ENCODE measurements at places on chromosomes 1 and 21.

DNA sequence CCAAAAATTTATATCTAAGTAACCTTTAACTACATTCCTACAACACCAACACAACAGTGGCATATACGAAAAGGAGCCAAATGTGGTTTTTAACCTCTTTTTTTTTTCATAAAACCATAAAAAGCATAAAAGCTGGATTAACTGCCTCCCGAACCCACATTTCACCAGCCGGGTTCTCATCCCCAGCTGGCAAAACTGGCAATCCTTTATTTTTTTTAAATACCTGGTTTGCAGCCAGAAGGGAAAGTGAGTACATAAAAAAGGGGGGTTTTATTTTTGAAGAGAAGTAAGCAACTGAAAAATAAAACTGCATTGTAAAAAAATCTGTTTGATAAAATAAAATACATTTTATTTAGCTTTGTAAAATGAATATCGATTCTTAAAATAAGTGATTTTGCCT, 295.4 kb downstream of the AKT3 start:
- H3K27me3 ChIP-seq = no peaks in the 10 kb centered on the region
- H3K27ac ChIP-seq = no peak overlapping the region
- peak; percentile 1 for DNase-seq
- H3K36me3 ChIP-seq = no peaks in the 10 kb centered on the region
- no peaks in the 10 kb centered on the region for H3K4me1 ChIP-seq

DNA sequence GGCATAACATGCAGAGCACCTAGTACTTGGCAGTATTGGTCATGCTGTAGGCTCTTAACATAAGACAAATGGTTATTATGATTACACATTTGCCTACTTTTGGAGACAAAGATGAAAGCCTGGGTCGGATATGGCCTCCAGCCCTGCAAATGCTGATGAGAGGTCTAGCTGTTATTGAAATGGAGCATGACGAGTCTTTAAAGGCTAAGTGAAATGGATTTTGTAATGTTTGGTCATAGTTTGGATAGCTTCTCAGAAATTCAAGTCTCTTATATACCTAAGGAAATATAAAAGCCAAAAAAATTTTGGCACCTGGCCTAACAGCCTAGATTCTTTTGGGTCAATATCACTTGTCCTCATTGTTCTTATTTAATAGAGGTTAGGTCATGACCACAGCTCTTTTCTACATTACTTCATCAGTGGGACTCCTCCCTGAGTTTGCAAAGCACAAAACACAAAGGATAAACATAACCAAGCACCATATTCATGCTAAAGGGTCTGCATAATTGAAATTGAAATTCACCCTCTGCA, 69.2 kb upstream of the WLS start:
- no peak overlapping the region for H3K27ac ChIP-seq
- no peak overlapping the region for H3K4me3 ChIP-seq
- peak; percentile 45 for DNase-seq
- H3K36me3 ChIP-seq = no peaks in the 10 kb centered on the region
- no peaks in the 10 kb centered on the region for H3K27me3 ChIP-seq

DNA sequence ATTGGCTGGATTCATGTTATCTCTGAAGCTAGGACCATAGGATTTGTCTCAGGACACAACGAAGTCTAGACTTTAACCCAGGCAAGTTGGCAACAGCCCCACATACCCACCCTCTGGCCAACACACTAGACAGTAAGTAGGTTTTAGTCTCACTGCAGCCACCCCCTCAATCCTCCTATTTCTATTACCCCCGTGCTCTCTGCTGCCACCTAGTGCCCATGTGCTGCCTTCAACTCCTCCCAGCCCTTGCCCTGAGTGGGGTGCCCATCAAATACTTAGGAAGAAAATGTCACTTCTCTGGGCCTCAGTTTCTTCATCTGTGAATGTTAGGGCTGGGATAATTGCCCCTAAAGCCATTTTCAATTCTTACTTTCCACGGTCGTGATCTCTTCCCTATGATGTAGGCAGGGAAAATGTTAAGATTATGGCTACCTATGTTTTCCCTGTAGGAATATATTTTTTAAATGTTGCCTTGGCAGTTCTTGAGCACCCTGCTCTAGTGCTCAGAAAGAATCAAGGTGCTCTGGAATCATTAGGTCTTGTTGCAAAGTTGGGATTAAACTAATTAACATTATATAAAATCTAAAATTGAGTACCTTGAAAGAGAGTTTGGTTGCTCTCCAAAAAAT, 213.0 kb downstream of the LMX1A start:
- no peaks in the 10 kb centered on the region for H3K36me3 ChIP-seq
- no peak overlapping the region for H3K27ac ChIP-seq
- no peak for DNase-seq
- H3K4me1 ChIP-seq = no peaks in the 10 kb centered on the region
- no peak overlapping the region for H3K4me3 ChIP-seq

DNA sequence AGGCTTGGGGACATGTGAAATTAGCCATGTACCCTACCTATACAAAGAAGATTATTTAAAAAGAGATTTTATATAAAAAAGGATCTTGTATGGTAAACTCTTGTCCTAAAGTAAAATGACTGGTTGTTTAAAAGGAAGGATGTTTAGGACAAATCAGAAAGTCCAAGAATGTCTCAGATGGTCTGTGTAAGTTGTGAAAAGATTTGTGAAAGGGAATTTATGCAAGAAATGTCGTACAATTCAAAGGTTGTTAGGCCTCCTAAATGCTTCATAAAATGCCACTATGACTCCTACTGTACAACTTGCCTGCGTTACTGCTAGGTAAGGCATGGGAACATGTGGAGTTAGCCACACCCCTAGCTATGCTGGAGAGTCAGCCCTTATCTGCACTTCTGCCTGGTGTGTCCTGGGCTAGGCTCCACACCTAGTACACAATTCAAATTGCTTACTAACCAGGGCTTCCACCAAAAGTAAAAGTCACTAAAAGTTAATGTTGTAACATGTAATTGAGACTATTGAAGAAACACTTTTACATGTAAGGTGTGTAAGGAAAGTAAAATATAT, 19.7 kb downstream of the PRDX6 start:
- H3K36me3 ChIP-seq = no peaks in the 10 kb centered on the region
- H3K4me3 ChIP-seq = no peak overlapping the region
- no peaks in the 10 kb centered on the region for H3K27me3 ChIP-seq
- no peak for DNase-seq

GRCh38 chr1:41856944-41857285, 61.8 kb downstream of the HIVEP3 start:
- H3K4me3 ChIP-seq = no peak overlapping the region
- peaks cover 9% of the 10 kb centered on the region for H3K4me1 ChIP-seq
- H3K27me3 ChIP-seq = no peaks in the 10 kb centered on the region
- peak; percentile 54 for DNase-seq
- no peaks in the 10 kb centered on the region for H3K36me3 ChIP-seq

- no peak overlapping the region for H3K27ac ChIP-seq
- H3K27me3 ChIP-seq = no peaks in the 10 kb centered on the region
- no peak overlapping the region for H3K4me3 ChIP-seq
- H3K36me3 ChIP-seq = no peaks in the 10 kb centered on the region
- no peaks in the 10 kb centered on the region for H3K4me1 ChIP-seq
These were observed 596.3 kb downstream of the KIF26B start for GRCh38 chr1:245751116-245751515.

DNA sequence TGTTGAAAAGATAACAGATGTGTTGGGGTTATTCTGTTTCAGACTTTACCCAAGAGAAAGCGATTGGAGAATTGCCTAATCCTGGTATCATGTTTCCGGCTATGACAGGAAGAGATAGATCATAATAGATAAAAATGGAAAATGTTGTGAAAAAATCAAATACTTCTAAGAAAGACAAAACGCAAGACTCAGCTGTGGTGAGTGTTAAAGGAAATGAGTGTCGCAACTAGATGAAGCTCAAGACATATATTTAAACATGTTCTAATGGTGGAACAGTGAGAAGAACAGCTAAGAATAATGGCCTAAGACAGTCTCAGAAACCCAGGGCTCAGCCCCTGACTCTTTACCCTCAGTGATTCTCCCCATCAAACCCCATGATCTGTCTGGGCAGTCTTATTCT, 426.7 kb upstream of the RUNX1 start:
- no peaks in the 10 kb centered on the region for H3K36me3 ChIP-seq
- no peak overlapping the region for H3K4me3 ChIP-seq
- H3K4me1 ChIP-seq = no peaks in the 10 kb centered on the region
- no peaks in the 10 kb centered on the region for H3K27me3 ChIP-seq

DNA sequence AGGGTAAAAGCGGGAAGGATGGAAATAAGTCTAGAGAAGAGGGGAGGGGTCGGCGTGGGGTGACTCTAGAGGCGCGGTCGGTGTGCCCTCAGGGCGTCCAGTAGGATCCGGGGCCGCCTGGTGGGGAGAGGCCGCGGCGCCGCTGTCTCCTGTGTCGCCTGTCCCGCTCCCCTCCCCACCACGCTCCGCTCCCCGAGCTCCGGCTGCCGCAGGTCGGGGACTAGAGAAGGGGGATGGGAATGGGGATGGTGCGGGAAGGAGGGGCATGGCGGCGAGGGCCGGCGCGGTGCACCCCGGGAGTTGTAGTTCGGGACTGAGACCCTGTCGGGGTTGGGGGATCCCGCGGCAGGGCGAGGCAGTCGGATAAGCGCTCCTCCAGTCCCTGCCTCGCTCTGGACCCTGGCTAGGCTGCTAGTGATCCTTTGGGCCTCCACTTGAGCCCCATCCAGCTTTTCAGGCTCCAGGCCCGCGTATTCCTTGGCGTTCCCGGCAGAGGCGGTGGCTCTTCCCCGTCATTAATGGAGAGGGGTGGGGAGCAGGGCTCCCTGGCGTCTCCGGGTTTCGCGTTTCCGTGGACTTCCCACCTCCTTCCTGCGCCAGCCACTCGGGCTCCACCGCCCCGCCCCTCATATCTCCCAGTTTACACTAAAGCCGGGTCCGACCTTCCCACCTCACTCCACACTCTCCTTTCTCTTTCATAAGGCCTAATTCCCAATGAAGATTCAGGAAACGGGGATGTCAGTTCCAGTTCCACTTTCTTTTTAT, at the start of gene ENTREP3:
TSS of gene ENTREP3 (minus strand) at position 241 of the 765 bp plus-strand sequence. CDS start 606 bp downstream, outside the sequence.
- peak within 1 kb of the TSS; percentile 94 for H3K4me3 ChIP-seq
- peak within 1 kb of the TSS; percentile 100 for H3K27ac ChIP-seq
- no peaks in the 10 kb centered on the region for H3K27me3 ChIP-seq
- H3K36me3 ChIP-seq = peaks cover 41% of the 10 kb centered on the region

DNA sequence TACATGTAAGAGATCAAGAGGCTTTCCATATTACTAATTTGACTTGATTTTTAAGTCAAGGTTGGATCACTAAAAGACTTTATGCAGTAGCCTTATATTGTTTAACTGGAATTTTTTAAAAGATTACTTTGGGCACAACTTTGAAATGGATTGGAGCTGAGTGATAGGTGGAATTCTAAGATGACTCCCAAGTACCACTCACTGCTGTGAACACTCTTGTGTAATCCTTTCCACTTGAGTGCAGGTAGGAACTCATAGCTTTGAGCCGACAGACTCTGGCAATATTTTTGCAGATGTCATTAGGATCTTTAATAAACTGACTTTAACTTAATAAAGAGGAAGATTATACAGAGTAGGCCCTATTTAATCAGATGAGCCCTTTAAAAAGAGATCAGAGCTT, 831.1 kb upstream of the NCAM2 start:
- H3K4me3 ChIP-seq = no peak overlapping the region
- no peaks in the 10 kb centered on the region for H3K27me3 ChIP-seq
- no peak for DNase-seq
- H3K36me3 ChIP-seq = no peaks in the 10 kb centered on the region
- no peak overlapping the region for H3K27ac ChIP-seq

GRCh38 chr1:107691540-107691939, 273.4 kb downstream of the VAV3 start:
- H3K4me3 ChIP-seq = no peak overlapping the region
- H3K27ac ChIP-seq = no peak overlapping the region
- no peaks in the 10 kb centered on the region for H3K36me3 ChIP-seq
- no peak for DNase-seq

DNA sequence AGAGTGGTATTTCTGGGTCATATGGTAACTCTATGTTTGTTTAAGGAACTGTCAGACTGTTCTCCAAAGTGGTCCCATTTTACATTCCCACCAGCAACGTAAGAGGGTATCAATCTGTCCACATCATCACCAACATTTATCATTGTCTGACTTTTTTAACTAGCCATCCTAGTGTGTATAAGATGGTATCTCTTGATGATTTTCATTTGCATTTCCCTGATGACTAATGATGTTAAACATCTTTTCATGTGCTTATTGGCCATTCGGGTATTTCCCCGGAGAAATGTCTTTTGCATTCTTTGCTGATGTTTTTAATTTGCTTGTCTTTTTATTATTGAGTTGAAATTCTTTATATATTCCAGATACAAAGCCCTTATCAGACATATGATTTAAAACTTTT, 370.1 kb upstream of the NR5A2 start:
- DNase-seq = no peak
- no peaks in the 10 kb centered on the region for H3K36me3 ChIP-seq
- H3K27me3 ChIP-seq = no peaks in the 10 kb centered on the region
- no peak overlapping the region for H3K27ac ChIP-seq

DNA sequence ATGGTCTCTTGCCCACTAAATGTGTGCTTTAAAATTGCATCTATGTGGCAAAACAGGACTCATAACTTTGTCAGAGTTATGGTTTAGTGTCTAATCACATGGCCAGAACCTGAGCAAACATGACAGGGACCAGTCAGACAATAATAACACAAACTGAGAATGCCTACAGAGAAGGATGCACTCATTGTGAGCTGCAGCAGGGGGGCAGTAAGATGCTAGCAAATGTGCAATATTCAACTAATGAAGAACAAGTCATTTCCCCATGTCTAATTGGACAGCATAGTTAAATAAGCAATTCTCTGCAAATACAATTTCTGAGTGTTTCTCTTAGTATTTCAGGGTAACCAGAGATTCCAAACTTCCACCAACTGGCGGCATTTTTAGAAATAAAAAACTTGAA, 30.8 kb downstream of the SPAG17 start:
- peak; percentile 59 for DNase-seq
- H3K4me1 ChIP-seq = no peaks in the 10 kb centered on the region
- no peak overlapping the region for H3K27ac ChIP-seq

DNA sequence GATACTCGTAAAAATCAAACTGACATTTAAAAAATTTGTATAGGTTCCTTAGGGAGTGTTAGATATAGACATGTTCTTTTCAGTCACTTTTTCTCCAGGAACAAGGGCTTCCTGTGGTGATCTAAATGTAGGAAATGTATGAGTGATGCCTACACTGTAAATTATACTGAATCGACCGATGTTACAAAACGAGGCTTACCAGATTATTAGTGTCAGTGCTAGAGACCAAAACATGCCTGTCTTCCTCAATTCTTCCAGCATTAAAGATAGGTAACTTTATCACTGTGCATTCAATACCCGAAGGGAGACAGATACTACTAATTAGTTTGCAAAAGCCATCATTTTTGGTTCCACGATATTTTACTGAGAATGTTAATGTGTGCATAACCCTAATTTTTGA, 86.1 kb downstream of the BRINP3 start:
- no peaks in the 10 kb centered on the region for H3K27me3 ChIP-seq
- H3K4me1 ChIP-seq = no peaks in the 10 kb centered on the region
- no peak overlapping the region for H3K4me3 ChIP-seq
- DNase-seq = no peak
- H3K27ac ChIP-seq = no peak overlapping the region

Measured in muscle of leg (tissue), 16 donors.